Stimulated activated CD8-positive, alpha-beta memory T cell treated with anti-CD3 and anti-CD28 coated beads, Interleukin-15, amount 100 ng/mL, for 4 hours (primary cell): ENCODE measurements at places on chromosomes 12 and 14.

DNA sequence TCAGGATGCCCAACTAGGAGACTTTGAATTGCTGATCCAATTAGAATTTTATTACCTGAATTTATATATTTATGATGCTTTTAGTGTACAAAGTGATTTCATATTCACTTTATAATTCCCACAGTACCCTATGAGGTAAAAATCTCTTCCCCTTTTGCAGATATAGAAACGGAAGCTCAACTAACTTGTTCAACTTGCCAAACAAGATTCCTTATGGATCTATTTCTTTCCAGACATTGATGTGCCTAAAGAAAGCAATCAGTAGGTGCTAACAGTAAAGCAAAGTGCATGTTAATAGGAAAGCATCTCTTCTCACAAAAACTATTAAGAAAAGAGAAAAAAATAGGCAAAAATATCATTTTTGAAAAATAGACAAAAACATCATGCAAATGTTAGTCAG, 65.9 kb upstream of the PPP1R12A start:
- DNase-seq, result no peak

DNA sequence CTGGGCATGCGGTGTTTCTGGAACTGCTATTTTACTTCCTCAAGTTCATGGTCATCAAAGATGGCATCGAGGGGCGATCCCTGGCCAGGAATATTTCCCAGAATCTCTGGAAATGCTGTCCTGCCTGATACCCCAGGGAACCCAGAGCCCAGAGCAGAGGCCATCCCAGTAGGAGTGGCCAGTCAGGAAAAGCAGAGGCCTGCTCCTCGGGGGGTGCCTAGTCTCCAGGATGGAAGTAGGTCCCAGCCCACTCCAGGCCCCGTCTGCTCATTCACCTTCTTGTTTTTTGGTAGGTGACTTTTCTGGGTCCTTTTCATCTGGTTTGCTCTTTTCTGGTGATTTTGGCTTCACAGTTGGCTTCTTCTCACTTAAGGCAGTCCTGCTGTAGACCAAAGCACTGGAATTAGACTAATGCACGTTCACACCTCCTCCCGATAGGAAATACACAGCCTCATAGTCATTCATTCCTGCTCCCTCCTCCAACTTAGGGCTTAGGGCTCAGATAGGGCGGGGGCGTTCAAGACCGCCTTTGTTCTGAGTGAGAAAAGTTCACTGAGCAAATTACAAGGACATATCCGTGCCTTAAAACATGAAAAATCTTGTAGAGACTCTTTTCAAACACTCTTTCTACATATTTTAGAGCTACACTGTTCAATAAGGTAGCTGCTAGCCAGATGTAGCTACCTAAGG, 51.1 kb downstream of the TRAFD1 start:
- DNase-seq, result no peak

GRCh38 chr14:93683226-93683625, 105.1 kb downstream of the PRIMA1 start:
- DNase-seq, result no peak

- DNase-seq, result no peak
Measured at GRCh38 chr12:70744178-70744577, 106.9 kb upstream of the PTPRB start.

GRCh38 chr14:91453744-91454143, 36.1 kb upstream of the CCDC88C start:
- no peak for DNase-seq
